ENCODE measurements at places on chromosomes 5 and 9.

DNA sequence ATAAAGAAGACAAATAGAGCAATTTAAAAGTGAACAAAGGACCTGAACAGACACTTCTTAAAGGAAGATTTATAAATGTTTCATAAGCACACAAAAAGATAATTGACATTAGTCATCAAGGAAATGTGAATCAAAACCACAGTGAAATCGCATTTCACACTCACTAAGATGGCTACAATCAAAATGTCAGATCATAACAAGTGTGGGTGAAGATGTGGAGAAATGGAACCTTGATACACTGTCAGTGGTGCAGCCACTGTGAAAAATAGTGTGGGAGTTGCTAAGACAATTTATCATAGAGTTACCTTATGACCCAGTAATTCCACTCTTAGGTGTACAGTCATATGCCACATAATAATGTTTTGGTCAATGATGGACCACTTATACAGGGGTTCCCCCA is 54.5 kb upstream of the HTR4 start:
- DNase-seq = no peak

- DNase-seq = no peak
Observed at GRCh38 chr5:76682387-76682786, 33.5 kb upstream of the F2R start.

GRCh38 chr9:84703793-84704192 is 34.3 kb downstream of the NTRK2 start:
- no peak for DNase-seq

DNA sequence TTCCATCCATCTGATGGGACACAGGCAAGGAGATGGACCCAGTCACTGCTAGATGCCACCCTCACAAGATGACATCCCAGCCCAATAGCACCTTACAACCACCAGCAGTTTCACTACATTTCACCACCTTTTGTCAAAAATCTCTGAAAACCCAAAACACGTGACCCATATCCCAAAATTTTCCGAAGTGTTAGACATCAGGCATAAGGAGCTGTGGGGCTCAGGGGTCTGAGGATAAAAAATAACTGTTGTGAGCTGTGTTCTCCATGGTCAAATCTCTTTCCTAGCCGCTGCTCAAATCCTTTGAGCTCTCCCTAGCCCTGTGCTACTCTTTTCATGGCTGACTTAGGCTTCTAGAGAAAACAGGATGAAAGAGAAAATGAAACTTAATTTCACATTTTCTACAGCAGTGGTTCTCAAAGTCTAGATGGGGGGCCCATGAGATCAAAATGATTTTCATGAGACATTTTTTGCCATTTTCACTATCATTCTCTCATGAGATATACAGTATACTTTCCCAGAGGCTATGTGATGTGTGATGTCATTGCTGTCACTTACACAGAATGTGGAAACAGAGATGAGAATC is 40.7 kb downstream of the TIMD4 start:
- DNase-seq = no peak

Data from suprapubic skin (tissue), 4 donors.